ENCODE measurements at places on chromosomes 5 and 9.

- no peak for DNase-seq
Measured at GRCh38 chr5:172482156-172483020, 28.1 kb upstream of the SH3PXD2B start.

- no peak for DNase-seq
Measured at GRCh38 chr9:74589576-74589975, 92.4 kb downstream of the RORB start.

- DNase-seq = no peak
Measured at GRCh38 chr9:27193886-27194285, 84.9 kb downstream of the TEK start.

DNA sequence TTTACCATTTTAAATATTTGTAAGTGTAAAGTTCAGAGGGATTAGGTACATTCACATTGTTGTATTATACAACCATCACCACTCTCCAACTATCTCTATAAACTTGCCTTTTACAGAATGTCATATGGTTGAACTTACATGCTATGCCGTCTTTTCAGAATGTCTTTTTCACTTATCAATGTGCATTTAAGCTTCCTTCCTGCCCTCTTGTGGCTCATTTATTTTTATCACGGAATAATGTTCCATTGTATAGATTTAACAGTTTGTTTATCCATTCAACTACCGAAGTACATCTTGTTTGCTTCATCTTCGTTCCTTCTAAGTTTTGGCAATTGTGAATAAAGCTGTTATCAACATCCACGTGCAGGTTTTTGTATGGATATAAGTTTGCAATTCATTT is 133.3 kb upstream of the C6 start:
- no peak for DNase-seq
